ENCODE measurements at places on chromosomes 7 and 10.

GRCh38 chr10:6999232-6999925 is 411.5 kb downstream of the SFMBT2 start:
- DNase-seq: peak; percentile 98

GRCh38 chr7:43669286-43670081 is 59.8 kb downstream of the COA1 start:
- DNase-seq: no peak

DNA sequence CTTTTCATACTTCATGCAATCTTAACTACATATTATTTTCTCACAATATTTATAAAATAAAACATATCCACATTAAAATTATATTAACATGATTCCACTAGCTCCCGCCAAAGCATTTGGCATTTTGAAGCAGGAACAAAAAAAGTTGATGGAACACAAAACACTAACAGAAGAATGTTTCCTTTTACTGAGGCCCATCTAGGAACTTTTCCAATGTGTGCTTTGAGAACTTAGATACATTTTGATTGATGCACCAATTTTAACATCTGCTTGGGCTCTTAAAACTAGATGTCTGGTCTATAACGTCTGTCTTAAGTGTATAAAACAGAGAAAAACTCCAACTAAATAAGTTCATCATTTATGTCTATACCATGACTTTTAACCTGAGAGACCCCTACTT is 1214.8 kb downstream of the SORCS1 start:
- DNase-seq: no peak

DNA sequence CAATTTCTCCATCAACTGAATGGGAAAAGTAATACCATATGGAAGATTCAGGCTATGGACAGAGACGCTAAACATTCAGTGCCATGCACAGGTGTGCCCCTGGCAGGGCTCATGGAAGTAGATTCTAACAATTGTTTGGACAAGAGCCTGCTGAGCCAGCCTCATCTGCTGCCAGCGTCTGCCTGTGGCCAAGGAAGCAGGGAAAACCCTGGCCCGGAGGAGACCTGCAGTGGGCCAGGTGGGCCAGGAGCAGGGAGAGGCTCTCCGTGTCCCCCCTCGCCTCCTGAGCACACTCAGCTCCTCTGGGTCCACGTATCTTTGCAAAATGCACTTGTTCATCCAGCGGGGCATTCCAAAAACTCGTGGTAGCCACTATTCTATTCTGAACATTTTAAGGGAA is 130.1 kb downstream of the TCERG1L start:
- DNase-seq: no peak

- DNase-seq: no peak
Measured at GRCh38 chr7:134920026-134920753, 66.1 kb upstream of the AGBL3 start.

DNA sequence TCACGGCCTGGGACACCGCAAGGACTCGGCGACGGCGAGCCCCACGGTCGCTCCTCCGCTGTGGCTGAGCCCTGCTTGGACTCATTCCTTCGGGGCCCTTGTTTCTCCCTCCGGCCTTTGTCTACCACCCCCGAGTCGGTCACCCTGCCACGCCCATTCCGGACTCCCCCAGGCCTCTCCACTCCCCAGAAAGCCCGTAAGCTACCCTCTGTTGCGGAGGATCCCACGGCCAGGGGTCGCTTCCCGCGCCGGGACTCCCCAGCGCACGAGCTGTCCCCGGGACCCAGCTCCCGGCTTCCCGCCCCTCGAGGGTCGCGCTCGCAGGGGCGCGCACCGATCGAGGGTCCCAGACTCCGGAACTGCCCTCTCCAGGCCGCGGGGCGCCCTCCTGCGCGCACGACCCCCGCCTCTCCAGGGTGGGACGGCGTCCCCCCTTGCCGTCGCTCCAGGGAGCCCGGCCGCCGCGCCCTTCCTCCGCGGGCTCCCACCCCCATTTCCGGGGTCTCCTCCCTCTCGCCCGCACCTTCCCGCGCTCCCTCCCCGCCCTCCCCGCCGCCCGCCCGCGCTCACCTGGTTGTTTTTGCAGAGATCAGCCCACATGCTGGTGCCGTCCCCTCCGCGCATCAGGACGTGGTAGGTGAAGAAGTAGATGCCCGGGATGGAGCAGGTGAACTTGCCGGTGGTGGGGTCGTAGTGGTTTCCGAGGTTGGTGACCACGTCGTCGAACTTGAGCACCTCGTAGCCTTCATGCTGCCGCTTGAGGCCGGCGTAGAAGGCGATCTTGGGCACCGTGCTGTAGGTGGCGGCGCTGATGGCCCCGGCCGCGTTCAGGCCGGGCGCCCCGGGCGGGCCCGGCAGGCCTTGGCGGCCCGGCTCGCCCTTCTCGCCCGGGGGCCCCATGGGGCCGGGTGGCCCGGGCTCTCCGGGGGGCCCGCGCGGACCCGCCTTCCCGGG is 1.5 kb downstream of the C1QL3 start:
- DNase-seq: no peak

DNA sequence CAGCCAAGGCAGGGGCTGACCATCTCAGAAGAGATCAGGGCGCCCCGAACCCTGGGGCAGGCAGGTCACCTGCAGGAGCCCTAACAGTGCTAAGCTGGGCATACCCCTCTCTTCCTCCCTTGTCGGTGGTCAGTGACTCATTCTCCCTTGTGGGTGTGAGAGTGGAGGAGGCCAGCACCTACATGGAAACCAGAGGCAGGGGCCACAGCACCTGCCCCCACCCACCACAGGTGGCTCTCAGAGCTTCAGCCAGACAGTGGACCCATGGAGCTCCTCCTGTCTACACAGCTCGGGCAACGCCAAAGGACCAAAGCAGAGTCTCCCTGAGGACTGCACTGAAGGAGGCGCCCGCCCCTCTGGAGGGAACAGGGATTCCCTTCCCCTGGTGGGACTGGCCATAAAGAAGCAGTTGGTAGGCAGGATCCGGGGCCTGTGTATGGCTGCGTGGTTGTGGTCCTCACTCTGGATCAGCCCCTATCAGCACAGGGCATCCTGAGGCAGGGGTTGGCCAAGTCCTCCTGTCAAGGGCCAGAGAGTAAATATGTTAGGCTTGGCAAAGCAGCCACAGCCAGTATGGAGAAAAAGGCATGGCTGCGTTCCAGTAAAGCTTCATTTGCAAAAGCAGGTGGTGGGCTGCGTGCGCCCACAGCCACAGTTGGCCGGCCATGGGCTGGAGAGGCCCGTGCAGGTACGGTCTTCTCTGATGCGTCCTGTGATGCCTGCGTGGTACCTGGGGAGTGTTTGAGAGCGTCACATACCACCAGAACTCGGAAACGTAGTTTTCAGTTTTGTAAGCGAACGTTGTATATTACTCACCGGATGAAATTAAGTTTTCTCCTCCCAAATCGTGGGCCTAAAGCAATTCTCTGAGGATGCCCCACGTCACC is 198.2 kb downstream of the EBF3 start:
- no peak for DNase-seq

DNA sequence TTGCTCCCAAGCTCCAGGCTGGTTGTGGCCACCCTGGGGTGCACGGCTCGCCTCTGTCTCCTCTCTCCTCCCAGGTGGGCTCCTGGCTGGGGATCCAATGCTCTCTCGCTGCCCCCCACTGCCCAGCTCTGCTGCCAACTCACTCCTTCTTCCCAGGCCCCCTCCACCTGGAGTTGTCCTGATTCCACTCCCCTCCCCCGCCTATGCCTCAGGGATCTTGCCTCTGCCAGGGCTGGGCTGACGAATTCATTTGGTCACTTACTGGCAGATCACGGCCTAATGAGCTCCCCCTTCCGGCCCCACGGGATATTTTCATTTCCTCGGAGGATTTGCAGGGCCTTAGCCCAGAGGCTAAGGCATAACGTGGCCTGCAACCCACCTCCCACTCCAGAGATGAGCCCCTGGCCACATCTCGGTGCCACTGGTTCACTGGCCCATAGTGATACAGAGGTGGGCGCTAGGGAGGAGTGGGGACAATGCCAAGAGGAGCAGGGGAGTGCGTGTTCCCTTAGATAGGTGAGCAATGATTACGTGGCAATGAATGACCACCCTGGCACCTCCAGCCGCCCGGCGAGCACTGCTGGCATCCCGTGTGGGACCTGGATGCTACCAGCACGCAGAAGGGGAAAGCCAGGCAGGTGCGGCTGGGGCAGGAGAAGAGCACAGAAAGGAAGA is 344.6 kb upstream of the SHH start:
- DNase-seq: peak; percentile 19

DNA sequence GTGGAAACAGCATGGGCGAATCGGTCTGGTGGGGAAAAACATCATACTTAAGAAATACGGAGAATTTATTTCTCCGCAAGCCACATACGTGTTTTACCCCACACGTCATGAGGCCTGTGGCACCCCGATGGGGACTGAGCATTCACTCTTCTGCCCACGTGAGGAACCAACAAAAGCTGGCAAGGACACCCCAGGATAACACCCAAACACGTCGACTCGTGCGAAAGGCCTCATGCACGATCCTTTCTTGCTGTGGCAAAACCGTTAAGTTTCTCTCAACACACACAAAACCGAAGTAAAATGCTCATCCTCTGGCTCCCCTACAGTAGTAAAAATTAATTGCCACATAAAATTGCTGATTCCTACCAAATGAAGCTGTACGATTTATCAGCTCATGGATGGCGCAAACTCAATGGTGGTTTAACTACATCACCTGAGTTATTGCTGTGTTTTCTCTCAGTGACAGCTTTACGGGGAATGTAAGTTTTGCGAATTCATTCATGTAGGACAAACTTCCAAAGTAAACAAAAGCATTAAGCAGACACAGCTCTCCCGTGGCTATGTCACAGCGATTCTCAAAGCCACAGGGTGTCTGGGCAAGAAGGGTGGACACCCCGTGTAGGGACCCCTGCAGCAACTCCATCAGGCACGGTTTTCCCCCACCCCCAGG is 97.0 kb downstream of the CTBP2 start:
- DNase-seq: no peak

GRCh38 chr10:850093-850492 is 81.4 kb downstream of the LARP4B start:
- no peak for DNase-seq

DNA sequence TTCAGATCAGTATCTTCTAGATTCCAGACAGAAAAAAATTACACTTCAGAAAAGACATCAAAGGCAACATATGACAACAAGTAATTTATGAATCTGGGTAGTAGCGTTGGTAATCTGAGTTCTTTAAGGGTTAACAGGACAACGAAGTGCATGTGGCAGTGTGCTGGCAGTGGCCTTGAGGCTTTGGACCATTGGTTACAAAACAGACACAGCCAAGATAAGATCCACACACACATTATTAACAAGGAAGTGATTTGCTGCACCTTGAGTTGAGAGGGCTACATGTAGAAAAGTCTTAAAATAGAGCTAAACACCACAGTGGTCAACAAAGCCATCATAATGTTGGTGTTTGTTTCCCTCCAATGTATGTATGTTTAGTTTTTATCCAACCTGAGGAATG is 40.6 kb downstream of the AKR1D1 start:
- no peak for DNase-seq

DNA sequence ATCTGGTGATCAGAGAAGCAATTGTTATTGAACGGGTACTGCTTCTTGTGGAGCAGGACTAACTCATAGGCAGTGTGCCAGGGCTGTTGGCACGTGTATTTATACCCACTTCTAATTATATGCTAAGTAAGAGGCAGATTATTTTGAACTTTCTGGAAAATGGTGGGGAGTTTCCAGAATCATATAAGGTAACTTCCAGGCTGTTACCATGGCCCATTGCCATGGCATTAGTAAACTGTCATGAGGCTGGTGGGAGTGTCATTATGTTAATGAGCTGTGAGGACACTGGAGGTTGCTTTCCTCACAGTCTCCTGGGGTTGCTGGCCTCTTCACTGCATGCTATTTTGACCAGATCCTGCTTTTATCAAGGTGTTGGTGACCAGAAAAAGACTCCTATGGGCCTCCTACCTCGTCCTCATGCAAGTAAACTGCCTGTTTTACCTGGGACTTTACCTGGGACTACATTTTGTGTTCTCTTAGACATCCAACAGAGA is 122.6 kb downstream of the KCND2 start:
- DNase-seq: no peak

DNA sequence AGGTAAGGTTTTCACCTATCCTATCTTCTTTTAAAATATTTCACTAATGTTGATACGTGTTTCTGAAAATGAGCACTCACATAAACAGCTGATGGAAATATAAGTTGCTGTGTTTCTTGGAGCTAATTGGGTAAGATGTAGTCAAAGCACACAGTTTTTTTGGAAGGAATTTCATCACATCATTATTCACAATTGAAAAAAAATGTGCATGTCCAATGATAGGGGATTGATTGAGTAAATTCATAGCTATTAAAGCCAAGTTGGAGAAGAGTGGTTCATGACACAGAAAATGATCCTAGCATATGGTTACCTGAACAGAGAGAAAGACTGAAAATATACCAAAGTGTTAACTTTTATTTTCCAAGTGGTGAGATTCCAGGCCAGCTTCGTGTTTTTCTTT is 29.6 kb downstream of the GLI3 start:
- DNase-seq: no peak

DNA sequence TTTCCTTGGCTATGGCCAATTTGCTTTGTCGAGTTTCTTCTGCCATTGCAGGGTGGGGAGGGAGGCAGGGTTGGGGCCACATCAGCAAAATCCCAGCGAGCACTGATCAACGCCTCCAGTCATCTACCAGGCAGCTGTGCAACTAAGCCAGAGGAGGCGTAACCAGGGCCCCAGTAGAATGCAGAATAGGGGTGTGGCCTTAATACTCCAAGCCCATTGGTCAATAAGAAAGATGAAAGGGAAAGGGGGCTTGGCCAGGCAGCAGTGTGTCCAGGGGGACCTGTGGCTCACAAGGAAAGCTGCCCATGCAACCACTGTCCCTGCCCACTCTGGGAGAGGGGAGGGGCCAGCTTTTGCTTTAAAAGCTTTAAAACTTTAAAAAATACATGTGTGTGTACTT is 21.5 kb upstream of the GGCT start:
- DNase-seq: no peak

DNA sequence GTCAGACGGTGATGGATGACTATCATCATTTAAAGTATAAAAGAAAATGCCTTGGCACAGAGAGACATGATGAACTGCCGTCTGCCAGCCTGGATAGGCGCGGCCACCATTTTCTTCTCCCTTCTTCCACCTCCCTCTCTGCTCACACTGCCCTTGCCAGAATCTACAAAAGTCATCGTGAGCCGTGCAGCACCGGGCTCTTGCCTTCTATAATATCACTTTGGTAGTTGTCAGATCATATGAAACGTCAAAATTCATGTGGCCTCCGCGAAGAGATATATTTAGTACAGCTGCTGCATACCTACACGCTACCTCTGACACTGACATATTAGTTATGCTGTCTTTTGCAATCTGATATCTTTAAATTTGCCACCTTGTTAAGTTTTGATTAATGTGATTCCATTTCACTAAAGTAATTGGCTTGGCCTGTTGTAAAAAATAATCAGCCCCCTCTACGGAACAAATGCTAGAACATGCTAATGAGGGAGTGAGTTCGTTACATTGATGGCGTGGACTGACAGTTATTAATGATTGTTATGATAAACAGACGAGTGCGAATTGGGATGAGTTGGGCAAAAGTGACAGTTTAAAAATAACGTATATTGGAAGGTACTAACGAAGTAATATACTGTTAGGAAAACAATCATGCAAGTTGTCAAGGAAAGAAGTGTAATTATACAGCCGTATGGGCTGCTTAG is 214.9 kb downstream of the LRMDA start:
- no peak for DNase-seq

- DNase-seq: no peak
Measured at GRCh38 chr10:18737236-18737635, 78.0 kb downstream of the ARL5B start.

Data from pons (tissue), 1 donor.